Testis (tissue), 5 donors: ENCODE measurements at places on chromosomes 16 and 17. TPM values are rescaled to one million over a fixed set of nuclear protein-coding genes. Genes with fewer than 3 reads are reported as not detected.

- no peak for DNase-seq
These were observed 89.5 kb downstream of the VAT1L start for GRCh38 chr16:77877712-77878347.

- no peak for DNase-seq
These were observed 3.9 kb upstream of the SPATA32 start for GRCh38 chr17:45265821-45266220.

- DNase-seq = no peak
These were observed 377 bp downstream of the USP32 start for GRCh38 chr17:60391471-60392041.

The TCAP gene
- 3.0 TPM for total RNA-seq
